Kidney (tissue), 22 donors: ENCODE measurements at places on chromosomes 13 and 19. TPM values are rescaled to one million over a fixed set of nuclear protein-coding genes. Genes with fewer than 3 reads are reported as not detected.

DNA sequence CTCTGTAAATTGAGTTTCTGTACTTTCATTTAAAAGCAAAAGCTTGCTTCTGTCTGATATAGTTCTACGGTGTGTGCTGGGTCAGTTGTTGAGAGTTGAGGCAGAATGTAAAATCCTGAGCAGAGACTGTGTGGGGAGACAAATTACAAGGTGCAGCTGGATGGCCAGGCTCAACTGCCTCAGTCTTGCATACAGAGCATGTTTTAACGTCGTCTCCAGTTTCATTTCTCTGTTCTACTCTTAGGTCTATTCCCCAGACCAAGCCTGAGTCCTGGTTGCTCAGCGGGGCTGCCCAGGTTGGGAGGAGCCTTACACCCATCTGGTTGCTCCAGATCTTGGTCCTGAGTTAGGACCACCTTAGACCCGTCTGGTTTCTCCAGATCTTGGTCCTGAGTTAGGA is 54.4 kb upstream of the MEDAG start:
- no peak for DNase-seq

DNA sequence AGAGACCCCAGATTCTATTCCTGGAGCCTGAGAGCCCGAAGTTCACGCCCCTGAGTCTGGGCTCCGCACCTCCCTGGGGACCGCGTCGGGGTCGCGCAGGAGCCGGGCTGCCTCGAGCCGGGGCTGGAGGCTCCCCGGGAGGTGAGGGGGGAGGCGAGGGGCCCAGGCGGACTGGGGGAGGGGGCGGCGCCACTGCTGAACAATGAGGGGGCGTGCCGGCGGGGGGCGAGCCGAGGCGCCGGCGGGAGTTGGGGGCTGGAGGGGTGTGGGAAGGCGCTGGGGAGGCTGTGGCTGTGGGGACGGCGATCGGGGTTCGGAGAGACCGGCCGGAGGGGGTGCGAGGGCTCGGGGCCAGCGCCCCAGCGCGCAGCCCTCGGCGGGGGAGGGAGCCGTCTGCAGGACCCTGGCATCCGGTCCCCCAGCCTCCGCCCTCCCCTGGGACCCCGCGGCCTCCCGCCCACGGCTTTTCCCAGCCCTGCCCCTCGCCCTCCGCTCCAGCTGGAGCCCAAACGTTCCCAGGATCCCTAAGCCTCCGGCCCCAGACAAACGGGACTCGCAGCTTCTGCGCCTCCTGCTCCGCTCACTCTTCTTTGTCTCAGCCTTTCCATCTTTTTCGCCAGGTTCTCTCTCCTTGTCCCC is 922 bp downstream of the PLEKHG2 start:
- peak; percentile 93 for DNase-seq

GRCh38 chr13:70237131-70237530 is 128.9 kb upstream of the KLHL1 start:
- DNase-seq: no peak

DNA sequence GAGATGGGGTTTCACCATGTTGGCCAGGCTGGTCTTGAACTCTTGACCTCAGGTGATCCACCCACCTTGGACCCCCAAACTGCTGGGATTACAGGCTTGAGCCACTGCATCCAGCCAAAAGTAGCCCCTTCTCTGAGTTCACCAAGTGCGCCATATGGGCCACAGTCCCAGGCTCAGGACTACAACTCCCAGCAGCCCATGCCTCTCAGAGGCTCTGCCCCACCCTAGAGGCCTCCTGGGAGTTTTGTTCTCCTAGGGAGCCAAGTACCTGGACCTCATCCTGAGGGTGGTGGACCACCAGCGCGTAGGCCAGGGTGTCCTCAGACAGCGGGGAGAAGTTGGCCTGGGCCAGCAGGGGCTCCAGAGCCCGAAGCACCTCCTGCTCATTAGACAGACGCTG is 18.8 kb downstream of the TMEM143 start:
- DNase-seq: no peak

DNA sequence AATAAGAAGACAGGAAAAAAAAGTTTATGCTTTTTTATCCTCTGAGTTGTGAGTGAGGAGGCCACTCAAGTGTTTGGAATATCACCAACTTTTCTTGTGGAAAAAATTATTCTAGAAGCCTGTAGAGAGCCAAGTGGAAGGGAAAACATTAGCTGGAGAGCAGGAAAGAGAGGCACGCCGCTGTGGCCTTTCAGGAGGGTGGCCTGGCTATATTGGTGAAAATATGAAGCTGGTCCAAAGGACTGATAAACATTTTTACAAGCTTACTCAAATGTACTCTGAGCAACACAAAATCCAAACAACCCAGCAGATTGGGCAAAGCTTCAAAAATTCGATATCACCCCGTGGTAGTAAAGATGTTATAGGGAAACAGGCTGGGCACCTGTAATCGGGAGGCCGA is 2.3 kb upstream of the EIF3G start:
- DNase-seq: no peak

The TYROBP gene
- 77.6 TPM for total RNA-seq

DNA sequence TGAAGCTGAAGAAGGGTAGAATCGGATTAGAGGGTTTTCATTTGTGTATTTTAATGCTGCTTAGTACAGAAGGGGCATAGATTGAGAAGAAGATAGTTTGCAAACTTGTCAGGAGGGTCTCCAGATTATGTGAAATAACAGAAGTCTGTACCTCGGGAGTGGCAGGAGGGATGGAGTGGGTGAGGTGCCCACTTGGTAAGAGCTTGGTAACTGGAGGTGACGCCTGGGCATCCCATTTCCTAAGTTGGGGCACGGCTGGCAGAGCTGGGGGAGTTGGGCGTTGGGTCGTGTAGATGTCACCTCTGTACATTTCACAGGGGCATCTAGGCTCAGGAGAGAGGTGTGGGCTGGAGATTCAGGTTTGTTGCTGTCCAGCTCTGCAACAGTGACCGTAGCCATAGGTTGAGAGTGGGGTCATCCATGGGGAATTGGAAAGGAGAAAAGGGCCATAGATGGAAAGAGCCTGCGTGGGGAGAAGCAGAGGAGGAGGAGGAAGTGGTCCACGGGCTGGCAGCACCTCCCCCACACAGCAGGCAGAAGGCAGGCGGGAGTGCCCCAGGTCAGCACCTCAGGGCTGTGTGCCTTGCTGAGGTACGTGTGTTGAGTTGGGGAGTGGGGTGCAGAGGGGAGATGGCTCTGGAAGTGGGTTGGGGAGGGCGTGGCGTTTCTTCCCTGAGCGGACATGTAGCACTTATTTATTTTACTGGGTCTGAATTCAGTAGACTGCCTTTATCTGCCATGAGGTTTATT is 31.2 kb downstream of the MPHOSPH8 start:
- no peak for DNase-seq

The RPS19 gene
- total RNA-seq: 1,433 TPM

The KLK3 gene
- total RNA-seq: not detected

- no peak for DNase-seq
Measured at GRCh38 chr13:90055121-90055520, 1292.4 kb upstream of the MIR17HG start.

DNA sequence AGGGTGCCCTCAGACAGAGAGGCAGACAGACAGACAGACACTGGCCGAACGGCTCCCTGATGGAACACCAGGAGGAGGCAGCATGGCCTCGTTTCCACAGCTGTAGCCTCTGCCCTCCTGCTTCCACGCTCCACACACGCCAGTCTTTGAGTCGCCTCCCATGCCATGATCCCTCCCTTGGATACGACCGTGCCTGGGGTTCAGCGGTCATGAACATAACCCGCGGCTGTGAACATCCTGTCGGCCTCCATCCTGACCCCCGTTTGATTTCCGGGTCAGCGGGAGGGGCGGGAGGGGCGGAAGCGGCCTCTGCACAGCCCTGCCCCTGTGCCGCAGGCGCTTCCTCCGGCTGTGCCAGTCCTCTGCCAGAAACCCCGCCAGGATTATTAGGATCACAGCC is 23.4 kb downstream of the GP6 start:
- DNase-seq: peak; percentile 31

DNA sequence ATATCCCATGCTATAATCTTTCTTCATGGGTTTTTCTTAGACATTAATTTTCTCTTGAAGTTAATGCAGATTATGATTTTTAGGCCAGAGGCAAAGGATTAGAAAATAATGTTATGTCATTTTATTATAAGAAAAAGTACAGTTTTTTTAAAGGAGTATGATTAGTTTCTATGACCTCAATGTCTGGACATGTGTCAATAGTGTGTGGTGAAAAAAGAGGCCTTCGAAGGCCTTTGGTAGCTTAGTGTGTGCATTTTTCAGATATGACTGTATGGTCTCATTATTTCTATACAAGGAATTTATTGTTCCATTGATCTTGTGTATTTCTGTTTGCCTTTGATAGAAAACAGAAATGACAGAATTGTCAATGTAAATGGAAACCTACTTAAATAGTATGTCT is 195.6 kb downstream of the GPC5 start:
- no peak for DNase-seq

The ICAM4 gene
- total RNA-seq: 0.85 TPM

GRCh38 chr13:111401151-111401550 is 80.7 kb downstream of the TEX29 start:
- DNase-seq: no peak

DNA sequence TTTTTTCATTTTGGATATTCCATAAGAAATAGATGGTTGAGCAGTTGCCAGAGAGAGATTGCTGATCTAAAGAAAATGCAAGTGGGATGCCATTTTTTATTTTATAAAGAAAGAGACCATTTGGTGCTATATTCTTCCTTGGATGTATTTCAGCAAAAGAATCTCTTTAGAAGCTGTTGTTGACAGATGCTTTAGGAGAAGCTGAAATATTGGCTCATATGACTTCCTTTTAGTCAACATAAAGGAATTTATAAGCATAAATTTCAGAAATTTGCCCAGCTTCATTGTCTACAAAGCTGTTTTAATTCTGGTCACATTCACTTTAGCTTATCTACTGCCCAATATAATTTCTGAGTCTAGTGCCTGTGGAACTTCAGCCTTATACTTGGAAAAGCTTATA is 36.9 kb downstream of the POLR1D start:
- no peak for DNase-seq

GRCh38 chr13:106680796-106681472 is 113.0 kb upstream of the ARGLU1 start:
- DNase-seq: peak; percentile 47

GRCh38 chr13:66154976-66155375 is 1075.2 kb downstream of the PCDH9 start:
- no peak for DNase-seq

The SELENOV gene
- not detected for total RNA-seq

The OR7A5 gene
- total RNA-seq: not detected

The SRRM5 gene
- 0.28 TPM for total RNA-seq

- peak; percentile 65 for DNase-seq
Measured at GRCh38 chr19:6412447-6413091, 12.0 kb downstream of the KHSRP start.

DNA sequence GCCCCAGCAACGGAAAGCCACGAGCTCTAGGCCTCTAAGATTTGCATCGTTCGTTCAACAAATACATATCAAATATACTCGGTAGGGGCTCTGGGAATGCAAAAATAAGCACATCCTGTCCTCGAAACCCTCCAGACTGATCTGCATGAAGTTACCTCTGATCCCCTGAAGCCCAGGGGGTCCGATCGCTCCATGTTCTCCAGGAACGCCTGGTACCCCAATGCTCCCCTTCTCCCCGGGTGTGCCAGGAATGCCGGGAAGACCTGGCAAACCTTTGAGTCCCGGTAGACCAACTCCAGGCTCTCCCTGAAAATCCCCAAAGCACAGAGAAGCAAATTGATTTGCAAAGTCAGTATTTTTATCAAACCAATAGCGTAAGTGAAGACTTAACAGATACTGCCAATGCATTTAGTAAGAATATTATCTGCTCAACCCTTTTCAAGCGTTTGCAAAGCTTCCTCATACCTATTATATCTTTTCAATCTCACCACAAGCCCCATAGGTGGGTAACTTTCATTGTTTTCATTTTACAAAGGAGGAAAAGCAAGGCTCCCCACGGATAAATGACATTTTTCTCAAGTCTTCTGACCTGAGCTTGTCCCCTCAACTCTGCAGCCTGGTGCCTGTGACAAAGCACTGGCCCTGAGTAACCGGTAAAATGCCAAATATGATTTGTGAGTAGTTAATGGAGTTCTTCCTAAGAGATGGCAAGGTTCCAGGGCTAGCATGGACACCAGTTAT is 127.7 kb downstream of the COL4A1 start:
- no peak for DNase-seq

The DNAAF3 gene
- total RNA-seq: 11.4 TPM

The FFAR3 gene
- total RNA-seq: not detected

DNA sequence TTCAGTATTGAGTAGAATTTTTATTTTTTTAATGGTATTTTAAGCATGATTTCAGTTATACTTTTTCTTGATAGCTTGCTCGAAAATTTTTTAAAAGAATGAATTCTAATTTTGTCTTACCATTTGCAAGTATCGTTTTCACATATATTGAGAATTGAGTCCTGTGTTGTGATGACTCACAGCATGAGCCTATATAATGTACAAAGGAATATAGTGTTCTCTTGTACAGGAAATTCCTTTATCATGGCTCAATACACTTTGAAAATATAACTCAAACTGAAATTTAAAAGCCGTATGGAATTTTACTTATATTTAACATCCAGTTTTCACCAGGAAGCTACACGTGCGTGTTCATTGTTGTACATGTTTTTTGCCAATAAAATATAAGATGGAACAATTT is 161.1 kb upstream of the TMTC4 start:
- DNase-seq: no peak

DNA sequence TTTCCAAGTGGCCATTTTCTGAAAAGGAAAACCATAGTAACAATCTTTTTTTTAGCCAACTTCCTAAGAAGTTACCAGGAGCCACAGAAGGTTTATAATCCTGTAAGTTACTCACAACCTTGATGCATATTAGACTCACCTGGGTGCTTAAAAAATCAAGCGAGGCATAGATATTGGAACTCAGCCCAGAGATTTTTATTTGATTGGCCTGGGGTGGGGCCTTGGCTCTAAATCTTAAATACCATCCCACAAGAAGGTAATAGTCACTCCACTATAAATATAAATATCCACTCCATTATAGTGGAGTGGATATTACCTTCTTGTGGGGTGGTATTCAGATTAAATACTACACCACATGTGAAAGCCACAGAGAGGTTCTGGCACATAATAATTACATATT is 429.6 kb downstream of the RFC3 start:
- DNase-seq: no peak

DNA sequence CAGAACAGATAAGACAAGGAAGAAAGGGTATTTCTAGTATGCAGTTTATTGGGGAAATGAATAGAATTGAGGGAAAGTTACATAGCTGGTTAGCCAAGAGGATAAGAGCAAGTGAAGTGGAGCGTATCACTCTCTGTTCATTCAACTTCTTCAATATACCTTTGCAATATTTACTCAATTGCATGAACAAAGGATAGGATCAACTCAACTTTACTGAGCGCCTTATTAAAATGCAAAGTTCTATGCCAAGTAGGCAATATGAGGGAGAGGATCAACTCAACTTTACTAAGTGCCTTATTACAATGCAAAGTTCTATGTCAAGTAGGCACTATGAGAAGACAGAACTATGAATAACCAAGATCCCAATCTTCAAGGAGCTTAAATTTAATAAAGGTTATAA is 43.9 kb downstream of the ZC3H13 start:
- DNase-seq: no peak

GRCh38 chr13:29801737-29802305 is 48.6 kb downstream of the UBL3 start:
- DNase-seq: no peak
